Activated gamma-delta T cell treated with Interleukin-2 at 50 U/mL for 16 hours (primary cell): ENCODE measurements at places on chromosomes 6 and 20.

DNA sequence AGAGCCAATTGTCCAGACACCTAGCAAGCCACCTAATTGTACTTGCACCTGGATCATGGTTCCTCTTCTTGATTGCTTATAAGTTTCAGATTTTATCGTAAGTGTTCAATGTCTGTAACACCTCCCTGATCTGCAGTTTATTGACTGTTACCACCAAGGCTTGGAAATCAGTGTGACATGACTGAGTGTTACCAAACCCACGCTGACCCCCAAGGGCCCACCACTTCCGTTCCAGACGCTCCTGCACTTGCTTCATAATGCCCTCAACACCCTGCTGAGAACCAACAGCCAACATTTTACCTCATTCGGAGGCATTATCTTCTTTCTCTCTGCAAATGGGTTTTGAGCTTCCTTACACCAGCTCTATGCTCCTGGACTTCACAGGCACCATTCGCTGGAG is 6.3 kb downstream of the CCR6 start:
- DNase-seq, result no peak

DNA sequence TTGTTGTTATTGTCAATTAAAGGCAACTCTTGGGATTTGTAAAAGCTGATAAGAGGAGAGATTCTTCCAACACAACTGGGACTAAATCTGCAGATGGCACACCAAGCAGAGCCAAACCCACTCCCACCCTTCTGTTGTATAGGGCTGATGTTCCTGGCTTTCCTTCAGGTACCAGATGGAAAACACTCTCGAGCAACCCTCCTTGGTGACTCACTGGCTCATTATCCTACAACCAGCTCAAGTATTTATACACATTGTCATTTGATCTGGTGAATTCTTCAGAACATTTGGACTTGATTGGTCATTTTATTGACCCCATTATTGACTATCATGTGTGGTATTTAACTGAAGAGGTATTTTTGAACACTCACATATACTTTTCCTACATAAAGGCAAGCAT is 190.3 kb upstream of the PCSK2 start:
- no peak for DNase-seq

- DNase-seq, result no peak
These were observed 215.4 kb downstream of the RFPL4B start for GRCh38 chr6:112562301-112563231.

DNA sequence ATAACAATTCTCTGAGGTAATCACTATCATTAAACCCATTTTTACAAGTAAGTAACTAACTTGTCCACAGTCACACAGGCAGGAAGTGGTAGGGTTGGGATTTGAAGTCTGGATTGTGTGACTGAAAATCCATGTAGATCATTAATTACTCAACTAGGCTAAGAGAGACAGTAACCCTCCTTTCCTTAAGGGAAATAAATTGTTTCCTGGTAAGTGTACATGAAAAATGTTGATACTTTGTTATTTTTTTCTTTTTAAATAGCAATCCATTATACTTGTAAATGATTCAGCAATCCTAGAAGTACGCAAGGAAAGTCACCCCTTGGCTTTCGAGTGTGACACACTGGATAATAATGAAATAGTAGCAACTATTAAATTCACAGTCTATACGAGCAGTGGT is 11.6 kb downstream of the SPACA1 start:
- DNase-seq, result no peak

DNA sequence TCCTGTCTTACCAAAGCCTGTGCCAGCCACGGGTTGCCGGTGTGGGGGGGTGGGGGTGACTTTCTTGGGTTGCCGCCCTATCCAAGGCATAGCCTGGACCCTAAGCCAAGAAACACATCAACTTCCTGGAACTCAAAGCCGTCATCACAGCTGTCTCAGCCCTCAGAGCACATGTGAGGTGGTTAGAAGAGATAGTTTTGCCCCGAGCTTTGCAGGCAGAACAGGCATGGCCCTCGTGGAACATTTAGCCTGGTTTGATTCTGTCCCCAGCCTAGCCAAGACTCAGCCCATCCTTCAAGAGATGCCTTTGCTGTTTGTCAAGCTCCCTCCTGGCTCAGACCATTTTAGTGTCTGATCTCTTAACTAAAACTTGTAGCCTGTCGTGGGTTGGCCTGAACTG is 64.9 kb downstream of the RREB1 start:
- DNase-seq, result no peak

GRCh38 chr6:15322781-15323536 is 77.1 kb downstream of the JARID2 start:
- DNase-seq, result no peak

DNA sequence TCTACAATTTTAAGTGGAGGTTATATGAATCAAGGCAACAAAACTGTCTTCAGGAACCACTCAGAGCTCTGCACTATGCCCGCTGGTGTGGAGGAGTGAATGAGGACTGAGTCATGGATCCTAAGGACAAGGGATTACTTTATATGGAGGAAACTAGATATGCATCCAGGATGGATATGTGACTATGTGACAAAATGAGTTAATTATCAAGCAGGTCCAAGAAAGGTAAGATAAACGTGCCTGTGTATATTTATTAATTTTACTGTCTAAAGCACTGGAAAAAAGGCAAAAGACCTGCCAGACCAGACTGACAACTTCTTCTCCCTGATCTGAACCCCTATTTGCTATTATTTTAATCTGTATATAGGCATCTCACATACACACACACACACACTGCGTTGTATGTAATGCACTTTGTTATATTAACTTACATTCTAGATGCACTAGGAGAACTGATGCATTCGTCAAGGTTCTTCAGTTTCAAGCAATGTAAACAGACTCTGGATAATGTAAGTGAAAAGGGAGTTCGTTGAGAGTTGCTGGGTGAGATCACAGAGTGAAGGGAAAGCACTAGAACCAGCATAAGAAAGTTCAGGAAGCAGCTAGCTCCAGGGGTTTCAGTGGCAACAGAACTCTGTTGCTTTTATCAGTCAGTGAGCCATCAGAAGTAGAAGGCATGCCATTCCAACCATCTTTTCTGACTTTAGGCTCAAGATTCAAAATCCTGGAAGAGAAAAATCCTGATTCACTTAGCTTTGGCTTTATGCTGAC is 26.4 kb upstream of the ADGRG6 start:
- DNase-seq, result no peak

DNA sequence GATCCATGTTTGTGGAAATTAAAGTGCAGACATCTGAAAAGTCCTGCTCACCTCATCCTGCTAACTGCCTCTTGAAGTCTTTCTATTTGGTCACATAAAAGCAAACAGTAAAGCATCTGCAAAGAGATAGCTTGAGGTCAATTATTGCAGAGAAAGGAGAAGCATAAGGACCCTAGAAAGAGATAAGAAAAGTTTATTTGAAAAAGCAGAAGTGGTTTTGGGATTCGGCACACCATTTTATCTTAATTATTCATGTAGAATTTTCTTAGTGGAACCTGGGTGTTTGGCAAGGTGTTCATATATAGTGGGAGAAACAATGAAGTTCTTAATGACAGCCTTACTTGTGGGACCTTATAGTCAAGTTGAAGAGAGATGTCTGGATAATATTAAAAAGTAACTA is 280.8 kb downstream of the CENPW start:
- no peak for DNase-seq

- no peak for DNase-seq
These were observed 246.8 kb upstream of the SGK1 start for GRCh38 chr6:134564705-134565104.

- no peak for DNase-seq
These were observed 166.9 kb upstream of the MCHR2 start for GRCh38 chr6:100160930-100161329.

DNA sequence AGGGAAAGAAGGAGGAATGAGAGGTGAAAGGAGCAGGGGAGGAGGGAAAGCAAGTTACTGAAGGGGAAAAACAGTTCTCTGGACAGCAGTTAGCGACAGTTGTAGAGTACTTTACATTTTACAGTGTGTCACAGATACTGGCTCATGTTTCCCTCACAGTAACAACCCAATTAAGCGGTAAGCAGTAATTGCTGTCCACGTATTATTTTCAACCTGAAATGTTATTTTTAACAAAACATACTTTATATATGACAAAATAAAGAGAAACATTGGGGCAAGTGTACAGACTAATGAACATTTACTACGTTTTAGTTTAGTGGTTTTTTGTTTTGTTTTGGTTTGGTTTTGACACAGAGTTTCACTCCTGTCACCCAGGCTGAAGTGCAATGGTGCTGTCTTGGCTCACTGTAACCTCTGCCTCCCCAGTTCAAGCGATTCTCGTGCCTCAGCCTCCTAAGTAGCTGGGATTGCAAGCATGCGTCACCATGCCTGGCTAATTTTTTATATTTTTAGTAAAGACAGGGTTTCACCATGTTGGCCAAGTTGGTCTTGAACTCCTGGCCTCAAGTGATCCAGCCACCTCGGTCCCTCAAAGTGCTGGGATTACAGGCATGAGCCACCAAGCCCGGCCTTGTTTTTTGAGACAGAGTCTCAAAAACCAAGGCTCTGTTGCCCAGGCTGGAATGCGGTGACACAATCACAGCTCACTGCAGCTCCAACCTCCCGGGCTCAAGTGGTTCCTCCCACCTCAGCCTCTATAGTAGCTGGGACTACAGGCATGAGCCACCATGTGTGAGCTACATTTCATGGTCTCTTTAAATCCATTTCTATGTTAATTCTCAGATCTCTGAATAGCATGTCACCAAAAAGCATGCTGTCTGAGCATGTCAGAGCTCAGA is 22.6 kb upstream of the BTN3A2 start:
- DNase-seq, result no peak

GRCh38 chr6:161477876-161478425 is 204.1 kb upstream of the AGPAT4 start:
- no peak for DNase-seq

DNA sequence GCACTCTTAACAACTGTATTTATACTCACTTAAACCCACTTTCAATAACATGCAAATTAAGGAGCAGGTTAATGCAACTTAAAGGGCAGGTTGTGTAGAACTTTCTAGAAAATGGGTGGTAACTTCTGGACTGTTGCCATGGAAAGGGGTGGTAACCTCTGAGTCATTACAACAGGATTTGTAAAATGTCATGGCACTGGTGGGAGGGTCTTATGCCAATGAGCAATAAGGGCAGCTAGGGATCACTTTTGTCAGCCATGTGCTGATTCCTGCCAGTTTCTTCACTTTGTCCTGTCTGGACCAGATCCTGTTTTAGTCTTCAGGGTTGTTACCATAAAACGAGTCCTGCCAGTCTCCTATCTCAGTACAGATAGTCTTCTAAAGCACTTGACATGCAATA is 560.5 kb upstream of the PTCHD4 start:
- no peak for DNase-seq

- no peak for DNase-seq
These were observed 37.8 kb upstream of the SUMO4 start for GRCh38 chr6:149362289-149362688.

GRCh38 chr6:85002847-85003246 is 238.4 kb upstream of the TBX18 start:
- no peak for DNase-seq

DNA sequence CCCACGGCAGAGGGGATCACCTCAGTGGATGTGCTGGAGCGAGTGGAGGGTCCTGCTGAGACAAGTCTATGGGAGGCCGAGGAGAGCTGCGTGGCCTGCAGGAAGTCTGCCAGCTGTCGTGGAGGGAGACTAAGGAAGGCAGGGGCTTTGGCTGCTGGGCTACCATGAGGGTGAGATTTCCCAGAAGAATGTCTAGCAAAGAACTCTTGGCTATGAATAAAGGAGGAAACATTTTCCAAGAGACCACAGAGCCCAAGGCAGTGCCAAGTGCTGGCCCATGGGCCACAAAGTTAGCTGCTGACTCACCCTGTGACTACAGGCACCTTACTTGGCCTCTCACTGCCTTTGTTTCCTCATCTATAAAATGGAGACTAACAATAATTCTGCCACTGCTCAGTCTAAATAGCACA is 73.4 kb downstream of the PRDM1 start:
- DNase-seq, result no peak

DNA sequence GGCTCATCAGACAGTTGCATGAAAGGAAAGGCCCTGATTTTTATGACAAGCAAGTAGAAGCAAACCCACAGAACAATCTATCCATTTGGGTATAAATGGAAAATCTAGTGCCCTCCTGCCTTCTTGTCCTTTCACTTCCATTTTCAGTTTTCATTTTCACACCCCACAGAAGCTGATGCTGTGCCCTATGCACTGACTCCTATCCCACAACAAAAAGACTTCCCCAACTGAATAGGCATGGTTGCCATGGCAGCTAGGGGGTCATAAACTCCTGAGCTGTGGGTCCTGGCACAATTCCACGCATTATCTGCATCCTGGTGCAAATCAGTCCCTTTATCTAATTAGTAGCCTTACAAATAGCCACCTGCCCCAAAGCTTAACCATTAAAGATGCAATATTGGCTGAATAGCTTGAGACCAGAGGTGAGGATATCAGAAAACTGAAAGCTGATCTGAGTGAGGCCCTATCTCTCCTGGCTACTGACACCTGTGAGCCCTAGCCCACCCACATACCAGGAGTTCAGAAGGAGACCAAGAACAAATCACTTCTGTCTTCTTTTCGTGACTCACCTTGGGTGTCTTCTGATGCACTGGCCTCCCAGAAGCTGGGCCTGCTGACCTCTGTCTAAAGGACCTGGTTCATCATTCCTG is 34.9 kb upstream of the HEY2 start:
- DNase-seq, result no peak
